ENCODE measurements at places on chromosomes 4 and X.

- no peak for DNase-seq
Measured at GRCh38 chr4:24984602-24985532, 45.9 kb downstream of the LGI2 start.

DNA sequence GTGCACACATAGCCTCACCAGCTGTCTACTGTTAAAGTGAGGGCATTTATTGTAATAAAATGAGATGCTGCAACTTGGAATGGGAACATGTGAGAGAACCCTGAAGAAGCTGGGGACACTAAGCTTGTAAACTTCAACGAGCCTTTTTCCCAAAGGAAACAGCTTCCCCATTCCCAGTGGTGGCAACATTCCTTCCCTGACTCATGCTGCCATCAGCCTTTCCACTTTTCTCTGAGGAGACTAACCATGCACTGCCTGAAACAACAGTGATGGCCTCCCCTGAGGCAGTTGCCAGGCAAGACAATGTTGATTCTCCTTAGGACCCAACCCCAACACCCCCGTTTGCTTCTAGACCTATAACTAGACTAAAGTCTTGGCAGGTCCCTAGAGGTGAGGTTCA, 928.3 kb downstream of the GLUD2 start:
- no peak for DNase-seq

DNA sequence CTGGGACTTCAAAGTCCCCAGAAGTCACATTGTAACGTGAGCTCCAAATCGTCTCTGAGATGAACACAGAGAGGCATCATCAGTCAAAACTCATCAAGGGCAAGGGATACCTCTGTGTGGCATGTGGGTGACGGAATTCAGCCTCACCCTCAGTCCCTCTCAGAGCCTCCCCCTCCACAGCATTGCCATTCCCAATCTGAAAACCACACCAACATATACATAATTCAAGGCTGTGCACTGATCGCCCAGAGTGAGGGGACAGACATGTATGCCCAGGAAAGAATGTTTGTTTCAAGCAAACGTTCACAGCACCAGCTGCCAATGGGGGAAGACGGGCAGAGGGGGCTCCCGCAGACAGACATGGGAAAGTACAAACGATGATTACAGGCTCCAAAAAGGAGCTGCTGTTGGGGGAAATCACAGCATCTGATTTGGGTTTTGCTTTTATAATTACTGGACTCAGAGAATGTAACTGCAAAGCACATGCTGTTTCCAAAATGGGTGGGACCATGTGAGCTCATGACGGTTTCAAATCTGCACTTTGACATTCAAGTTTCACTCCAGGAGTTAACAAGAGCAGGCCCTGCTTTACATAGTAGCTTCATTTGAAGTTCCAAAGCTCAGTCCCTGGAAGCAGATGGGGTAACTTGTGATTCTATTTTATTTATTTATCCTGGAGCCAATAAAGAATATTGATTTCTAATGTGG, 88.3 kb downstream of the CLCN4 start:
- no peak for DNase-seq

DNA sequence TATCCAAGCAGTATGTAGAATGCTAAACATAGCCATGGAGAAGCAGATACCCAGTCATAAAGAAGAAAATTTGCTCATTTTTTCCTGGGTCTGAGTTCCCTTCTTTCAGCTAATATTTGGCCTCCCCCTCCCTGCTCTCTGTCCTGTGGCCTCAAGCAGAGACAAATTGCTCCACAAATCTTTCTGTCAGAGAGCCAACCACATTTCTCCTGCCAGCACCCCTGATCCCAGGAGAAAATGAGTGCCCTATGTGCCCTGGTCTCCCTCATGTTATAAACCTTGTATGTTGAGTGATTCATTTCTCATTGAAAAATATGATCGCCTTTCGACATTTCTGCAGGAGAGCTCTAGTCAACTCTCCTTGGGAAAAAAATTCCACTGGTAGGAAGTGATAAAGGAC, 82.0 kb downstream of the TMEM156 start:
- DNase-seq: no peak

GRCh38 chr4:139834226-139834662, 168.6 kb downstream of the MGST2 start:
- DNase-seq: no peak

GRCh38 chr4:54712206-54712605, 54.4 kb downstream of the KIT start:
- DNase-seq: no peak

- DNase-seq: no peak
Measured at GRCh38 chrX:95718746-95719145, 965.9 kb upstream of the DIAPH2 start.

GRCh38 chr4:182536221-182536811, 293.1 kb downstream of the TENM3 start:
- DNase-seq: no peak

DNA sequence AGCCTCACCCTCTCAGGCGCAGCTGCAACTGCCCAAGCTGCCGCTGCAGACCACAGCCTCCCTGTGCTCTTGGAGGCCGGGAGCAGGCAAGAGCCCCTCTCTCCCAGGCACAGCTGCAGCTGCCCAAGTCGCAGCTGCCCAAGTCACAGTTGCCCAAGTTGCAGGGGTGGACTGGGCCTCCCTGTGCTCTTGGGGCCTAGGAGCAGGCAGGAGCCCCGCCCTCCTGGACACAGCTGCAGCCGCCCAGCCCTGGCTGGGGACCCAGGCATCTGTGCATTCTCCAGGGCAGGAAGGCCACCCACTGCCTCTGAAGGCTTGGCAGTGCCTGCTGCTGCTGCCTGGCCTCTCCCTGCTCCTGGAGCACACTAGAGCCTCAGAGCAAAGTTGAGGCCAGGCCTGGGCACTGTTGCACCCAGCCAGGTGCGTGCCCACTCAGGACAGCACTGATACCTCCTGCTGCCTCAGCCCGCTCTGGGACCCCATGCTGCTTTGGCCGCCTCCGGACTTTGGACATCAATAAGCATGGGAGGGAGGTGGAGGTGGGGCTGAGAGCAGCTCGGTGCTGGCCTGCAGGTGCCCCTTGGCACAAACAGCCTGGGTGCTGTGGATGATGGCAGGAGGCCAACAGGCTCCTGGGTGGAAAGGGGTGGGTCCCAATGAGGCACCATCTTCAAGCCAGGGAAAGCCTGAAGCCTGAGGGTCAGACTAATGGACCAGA, 247.5 kb downstream of the PDGFC start:
- DNase-seq: no peak

GRCh38 chr4:165519591-165519990, 140.8 kb downstream of the CPE start:
- DNase-seq: no peak

- no peak for DNase-seq
Measured at GRCh38 chr4:16887887-16888286, 10.6 kb downstream of the LDB2 start.

GRCh38 chr4:35934320-35934981, 309.9 kb downstream of the ARAP2 start:
- no peak for DNase-seq

DNA sequence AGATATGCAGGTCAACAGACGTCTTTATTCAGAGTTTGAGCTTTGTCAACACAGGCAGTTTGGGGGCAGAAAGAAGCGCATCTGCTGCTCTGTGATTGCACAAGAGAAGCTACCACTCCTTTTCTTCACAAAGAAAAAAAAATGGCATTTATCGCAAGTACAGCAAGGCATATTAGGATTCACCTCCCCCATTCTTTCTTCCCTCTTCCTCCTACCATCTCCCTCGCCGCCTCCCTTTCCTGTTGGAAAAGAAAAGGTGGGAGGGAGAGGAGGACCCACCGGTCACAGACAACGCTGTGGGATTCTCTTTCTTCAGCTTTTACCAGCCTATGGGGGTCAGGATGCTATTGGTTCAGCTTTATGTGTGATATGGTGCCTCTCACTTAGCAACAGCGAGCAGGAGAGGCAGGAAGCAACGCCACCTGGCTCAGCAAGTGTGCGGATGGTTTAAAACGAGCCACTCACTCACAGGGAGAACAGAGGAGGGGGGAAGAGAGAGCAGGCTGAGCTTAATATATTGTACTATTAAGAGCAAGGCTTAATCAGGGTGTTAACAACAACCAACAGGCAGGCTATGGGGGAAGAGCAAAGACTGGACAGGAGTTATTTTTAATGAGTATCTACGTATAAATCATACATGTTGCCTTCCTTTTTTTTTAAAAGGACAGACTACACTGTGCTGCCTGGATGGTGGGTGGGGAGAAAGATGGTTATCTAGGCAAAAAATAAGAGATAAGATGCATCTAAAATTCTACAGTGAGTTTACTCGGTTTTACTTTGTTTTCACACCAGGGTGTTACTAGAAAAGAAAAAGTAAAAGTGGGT, 104.7 kb downstream of the MAML3 start:
- DNase-seq: peak; percentile 62

GRCh38 chr4:168045354-168045753, 47.0 kb upstream of the ANXA10 start:
- no peak for DNase-seq

GRCh38 chr4:5724377-5724776, 13.4 kb downstream of the EVC start:
- no peak for DNase-seq

DNA sequence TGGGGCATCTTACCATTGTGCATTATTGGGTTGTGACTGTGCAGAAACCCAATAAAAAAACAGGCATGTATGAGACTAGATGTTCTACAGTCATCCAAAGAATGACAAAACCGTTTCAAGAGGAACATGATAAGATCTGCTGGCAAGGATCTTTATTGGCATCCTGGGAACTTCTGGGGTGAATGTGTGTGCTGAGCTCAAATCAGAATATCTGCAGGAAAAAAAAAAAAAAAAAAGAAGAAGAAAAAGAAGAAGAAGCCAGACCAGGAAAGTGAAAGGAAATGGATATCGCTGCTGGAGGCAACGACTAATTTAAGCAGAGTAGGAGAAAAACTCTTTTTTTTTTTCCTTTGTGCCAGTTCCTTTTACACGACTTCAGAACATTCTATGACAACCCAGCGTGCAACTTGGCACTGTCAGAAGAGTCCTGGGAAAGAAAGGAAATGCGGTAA, 484.2 kb upstream of the BOD1L1 start:
- DNase-seq: no peak

DNA sequence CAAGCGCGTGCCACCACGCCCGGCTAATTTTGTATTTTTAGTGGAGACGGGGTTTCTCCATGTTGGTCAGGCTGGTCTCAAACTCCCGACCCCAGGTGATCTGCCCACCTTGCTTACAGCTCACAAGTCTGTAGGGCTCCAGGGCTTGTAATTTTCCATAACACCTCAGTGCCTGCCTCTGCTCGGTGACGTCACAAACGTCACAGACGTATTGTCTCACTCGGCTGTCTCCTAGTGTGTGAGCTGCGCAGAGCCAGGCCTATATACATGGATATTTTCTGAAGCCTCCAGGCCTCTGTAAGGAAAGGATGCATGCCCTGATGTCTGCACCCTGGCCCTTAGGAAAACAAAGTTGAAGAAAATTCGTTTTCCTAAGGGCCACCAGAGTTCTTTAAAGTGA, 8.6 kb upstream of the NKRF start:
- no peak for DNase-seq

DNA sequence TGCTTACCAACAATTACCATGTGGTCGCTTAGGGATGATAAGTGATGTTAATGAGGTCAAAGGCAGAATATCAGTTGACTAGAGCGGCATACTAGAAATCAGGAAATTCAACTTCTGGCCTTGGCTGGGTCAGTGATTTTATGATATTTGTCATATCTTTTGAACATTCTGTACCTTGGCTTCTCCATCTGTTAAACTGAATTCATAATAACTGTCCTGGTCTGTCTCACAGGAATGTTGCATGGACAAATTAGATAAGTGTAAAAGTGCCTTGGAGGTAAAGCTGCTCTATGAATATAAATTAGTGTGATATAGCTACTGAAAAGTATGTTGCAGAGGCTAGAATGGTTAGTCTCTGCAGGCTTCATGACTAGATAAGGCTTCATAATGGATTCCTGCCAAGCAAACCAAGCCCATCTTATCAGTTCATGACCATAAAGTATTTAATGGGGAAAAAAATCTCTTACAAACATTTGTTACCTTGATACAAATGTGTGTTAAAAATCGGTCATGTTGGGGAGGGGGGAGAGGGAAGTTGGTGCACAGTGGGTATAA, 104.6 kb upstream of the BMPR1B start:
- DNase-seq: no peak

DNA sequence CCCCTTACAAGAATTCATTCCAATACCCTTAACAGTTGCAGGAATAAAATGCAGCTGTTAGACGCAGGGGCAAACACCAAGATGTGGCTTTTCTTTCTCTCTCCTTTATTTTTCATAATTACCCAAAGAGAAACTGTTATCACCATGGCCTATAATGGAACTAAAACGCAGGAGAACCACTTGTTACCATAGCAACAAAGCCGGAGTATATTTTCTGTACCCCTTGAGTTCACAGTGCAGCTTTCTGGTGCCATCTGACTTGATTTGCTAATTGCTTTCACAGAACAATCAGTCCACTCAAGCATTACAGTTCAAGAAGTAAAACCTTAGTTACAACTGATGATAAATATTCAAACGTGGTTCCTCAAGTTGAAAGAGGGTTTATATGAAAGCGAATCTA, 157.9 kb downstream of the AMELX start:
- DNase-seq: no peak

DNA sequence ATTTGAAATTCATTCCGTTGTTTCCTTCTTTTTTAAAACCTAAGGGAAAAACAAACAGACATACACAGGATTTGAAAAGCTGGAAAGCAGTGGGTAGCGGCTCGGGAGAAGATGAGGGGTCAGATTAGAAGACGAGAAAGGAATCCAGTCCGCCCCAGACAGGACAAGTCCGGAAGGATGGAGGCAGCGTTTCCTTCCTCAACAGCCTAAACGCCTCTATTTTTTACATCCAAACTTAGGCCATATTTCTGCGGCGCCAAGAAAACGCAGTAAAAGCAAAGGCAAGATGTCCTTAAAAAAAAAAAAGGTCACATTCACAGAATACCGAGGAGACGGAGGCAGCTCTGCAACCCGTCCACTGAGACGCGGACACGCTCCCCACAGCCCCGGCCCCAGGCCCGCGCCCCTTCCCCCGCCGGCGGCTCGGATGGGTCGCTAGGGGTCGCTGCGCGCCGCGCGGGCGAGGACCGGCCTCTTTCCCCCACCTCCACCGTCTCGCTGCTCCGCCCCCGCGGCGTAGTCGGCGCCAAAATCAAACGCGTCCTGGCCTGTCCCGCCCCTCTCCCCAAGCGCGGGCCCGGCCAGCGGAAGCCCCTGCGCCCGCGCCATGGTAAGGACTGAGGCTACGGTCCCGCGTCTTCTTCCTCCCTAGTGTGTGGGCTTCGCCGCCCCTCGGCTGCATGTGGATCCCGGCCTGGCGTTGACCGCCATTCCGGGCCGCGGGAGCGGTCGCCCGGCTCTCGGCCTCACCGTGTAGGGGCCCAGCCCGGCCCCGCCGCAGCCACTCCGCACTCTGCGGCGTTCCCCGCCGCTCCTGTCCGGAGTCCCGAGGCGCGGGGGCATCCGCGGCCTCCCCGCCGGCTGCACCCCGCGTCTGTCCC, at the start of gene MND1:
TSS of gene MND1 (plus strand) at position 558 of the 881 bp plus-strand sequence. CDS start at position 608, 50 bp downstream.
- DNase-seq: peak; percentile 95

GRCh38 chr4:146522869-146523205, 1.1 kb upstream of the SLC10A7 start:
- no peak for DNase-seq

- no peak for DNase-seq
Measured at GRCh38 chr4:130027973-130028372, 932.0 kb downstream of the C4orf33 start.
